Mesothelial cell of epicardium (in vitro differentiated cells): ENCODE measurements at places on chromosomes 11 and 22.

DNA sequence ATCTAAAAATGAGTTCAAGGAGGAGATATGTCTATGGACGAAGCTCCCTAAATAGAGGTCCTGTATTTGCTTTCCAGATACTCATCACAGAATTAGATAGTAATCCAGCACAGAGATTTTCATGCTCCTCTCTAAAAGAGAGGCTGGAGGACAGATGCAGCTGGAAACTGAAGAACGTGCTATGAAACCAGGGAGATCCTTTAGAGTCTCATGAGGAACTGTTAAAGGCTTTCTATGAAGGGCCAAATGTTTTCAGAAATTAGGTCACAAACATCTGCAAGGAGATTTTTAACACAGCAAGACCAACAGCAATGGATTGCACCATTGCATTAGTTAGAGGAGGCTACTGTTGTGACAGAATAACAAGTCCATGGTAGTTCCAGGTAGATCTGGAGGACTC is 95.6 kb upstream of the ARHGAP20 start:
- no peak overlapping the region for H3K27ac ChIP-seq
- no peak overlapping the region for H3K4me3 ChIP-seq
- H3K36me3 ChIP-seq: no peaks in the 10 kb centered on the region
- DNase-seq: no peak

GRCh38 chr11:75946531-75947530 is 131.8 kb downstream of the UVRAG start:
- H3K4me3 ChIP-seq: no peak overlapping the region
- H3K4me1 ChIP-seq: peaks cover 19% of the 10 kb centered on the region
- no peaks in the 10 kb centered on the region for H3K27me3 ChIP-seq
- peak overlapping the region; percentile 66 for H3K27ac ChIP-seq
- H3K36me3 ChIP-seq: no peaks in the 10 kb centered on the region

DNA sequence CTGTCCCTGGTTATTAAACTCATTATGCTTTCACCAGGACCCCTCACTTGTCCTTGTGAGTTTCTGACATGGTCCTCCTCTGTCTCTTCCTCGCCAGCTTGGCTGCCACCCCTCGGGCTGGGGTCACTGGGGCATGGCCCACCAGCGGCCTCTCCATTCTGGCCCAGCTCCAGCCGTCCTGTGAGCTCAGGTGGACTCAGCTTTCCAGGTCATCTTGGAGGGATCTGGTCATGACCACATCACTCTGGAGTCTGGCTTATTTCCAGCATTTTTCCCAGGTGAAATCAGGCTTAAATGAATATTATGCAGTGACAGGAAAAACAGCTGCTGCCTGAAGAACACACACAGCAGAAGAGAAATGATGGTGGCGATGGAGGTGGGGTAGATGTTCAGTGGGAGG is 224.5 kb downstream of the ADAMTS15 start:
- H3K4me1 ChIP-seq: peaks cover 44% of the 10 kb centered on the region
- H3K36me3 ChIP-seq: peaks cover 2% of the 10 kb centered on the region
- no peak overlapping the region for H3K4me3 ChIP-seq
- no peak for DNase-seq
- H3K27ac ChIP-seq: no peak overlapping the region
- H3K27me3 ChIP-seq: no peaks in the 10 kb centered on the region

GRCh38 chr22:38262051-38262795 is 10.6 kb downstream of the TMEM184B start:
- peaks cover 8% of the 10 kb centered on the region for H3K36me3 ChIP-seq
- no peak overlapping the region for H3K27ac ChIP-seq
- peaks cover 30% of the 10 kb centered on the region for H3K4me1 ChIP-seq
- no peak overlapping the region for H3K4me3 ChIP-seq

DNA sequence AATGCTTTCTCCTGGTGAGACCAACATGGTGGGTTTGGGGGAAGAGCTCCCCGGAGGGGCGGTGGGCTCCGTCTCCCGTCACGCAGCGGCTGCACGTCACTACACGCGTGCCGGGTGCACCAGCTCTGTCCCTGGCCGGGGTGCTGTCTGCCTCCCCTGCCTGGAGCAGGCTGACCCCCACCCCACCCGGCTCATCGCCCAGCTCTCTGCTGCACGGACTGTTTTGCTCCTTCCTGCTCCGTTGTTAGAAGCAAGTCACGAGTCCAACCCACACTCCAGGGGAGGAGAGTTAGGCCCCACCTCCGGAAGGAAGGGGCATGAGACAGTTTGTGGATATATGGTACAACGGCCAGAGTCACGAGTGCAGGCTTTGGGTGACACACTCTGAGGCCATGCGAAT is 364.9 kb downstream of the BRD1 start:
- no peaks in the 10 kb centered on the region for H3K36me3 ChIP-seq
- peaks cover 23% of the 10 kb centered on the region for H3K4me1 ChIP-seq
- H3K4me3 ChIP-seq: no peak overlapping the region
- no peak overlapping the region for H3K27ac ChIP-seq
- DNase-seq: no peak
- peaks cover 44% of the 10 kb centered on the region for H3K27me3 ChIP-seq

GRCh38 chr11:14873632-14874031 is 18.4 kb downstream of the CYP2R1 start:
- no peaks in the 10 kb centered on the region for H3K27me3 ChIP-seq
- DNase-seq: no peak
- no peak overlapping the region for H3K4me3 ChIP-seq
- H3K4me1 ChIP-seq: no peaks in the 10 kb centered on the region

DNA sequence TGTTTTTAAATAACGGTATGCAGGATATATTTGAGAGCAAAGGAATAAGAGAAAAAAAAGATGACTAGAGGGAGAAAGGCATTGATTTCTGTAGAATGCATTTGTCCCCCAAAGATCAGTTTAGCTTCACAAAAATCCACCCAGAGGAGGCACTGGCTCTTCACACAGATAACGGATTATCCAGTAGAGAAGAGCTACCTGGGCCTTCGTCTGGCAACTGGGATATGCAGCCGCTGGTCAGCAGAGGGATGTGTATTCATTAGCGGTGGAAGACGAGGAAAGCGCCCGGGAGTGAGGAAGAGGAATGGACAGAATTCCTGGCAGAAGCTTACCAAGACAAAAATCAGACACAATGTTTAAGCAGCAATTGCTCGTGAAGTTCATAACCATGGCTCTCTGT is 5.6 kb upstream of the WT1 start:
- peaks cover 62% of the 10 kb centered on the region for H3K4me1 ChIP-seq
- H3K36me3 ChIP-seq: peaks cover 21% of the 10 kb centered on the region
- peak overlapping the region; percentile 48 for H3K27ac ChIP-seq

GRCh38 chr11:16857186-16857585 is 118.7 kb downstream of the C11orf58 start:
- no peaks in the 10 kb centered on the region for H3K27me3 ChIP-seq
- no peak overlapping the region for H3K27ac ChIP-seq
- DNase-seq: no peak
- H3K4me1 ChIP-seq: peaks cover 19% of the 10 kb centered on the region

- H3K4me1 ChIP-seq: peaks cover 2% of the 10 kb centered on the region
- no peak overlapping the region for H3K27ac ChIP-seq
These were observed 192.8 kb upstream of the MTNR1B start for GRCh38 chr11:92776676-92777075.

DNA sequence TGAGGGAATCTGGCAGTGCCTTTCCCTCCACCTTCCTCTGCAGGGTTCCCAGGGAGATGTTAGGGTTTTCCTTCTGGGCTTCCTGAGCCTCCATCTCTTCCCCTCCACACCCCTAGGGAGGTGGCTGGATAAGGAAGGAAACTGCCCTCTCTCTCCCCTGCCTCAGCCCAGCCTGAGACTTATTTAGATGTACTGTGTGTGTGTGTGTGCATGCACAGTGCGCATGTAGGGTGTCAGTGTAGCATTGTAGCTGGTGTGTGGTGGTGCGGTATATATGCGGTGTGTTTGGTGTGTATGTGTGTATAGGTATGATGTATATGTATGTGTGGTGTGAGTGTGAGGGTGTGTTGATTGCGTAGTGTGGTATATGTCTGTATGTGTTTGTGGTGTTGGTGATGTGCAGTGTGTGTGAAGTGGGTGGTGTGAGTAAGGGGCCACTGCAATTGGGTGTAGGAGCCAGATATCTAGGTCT is 1.5 kb downstream of the FXYD6 start:
- H3K4me3 ChIP-seq: peak overlapping the region; percentile 92
- peaks cover 56% of the 10 kb centered on the region for H3K4me1 ChIP-seq
- DNase-seq: no peak
- no peaks in the 10 kb centered on the region for H3K36me3 ChIP-seq

GRCh38 chr11:96130061-96130620 is 206.2 kb upstream of the MTMR2 start:
- DNase-seq: no peak
- H3K4me1 ChIP-seq: peaks cover 17% of the 10 kb centered on the region
- H3K4me3 ChIP-seq: no peak overlapping the region
- peaks cover 8% of the 10 kb centered on the region for H3K36me3 ChIP-seq

GRCh38 chr11:128559496-128560103 is 27.8 kb downstream of the ETS1 start:
- H3K36me3 ChIP-seq: no peaks in the 10 kb centered on the region
- no peak for DNase-seq
- no peaks in the 10 kb centered on the region for H3K4me1 ChIP-seq
- no peaks in the 10 kb centered on the region for H3K27me3 ChIP-seq
- no peak overlapping the region for H3K27ac ChIP-seq
- H3K4me3 ChIP-seq: no peak overlapping the region

- no peak overlapping the region for H3K4me3 ChIP-seq
- H3K36me3 ChIP-seq: no peaks in the 10 kb centered on the region
- peaks cover 12% of the 10 kb centered on the region for H3K27me3 ChIP-seq
- no peak overlapping the region for H3K27ac ChIP-seq
- DNase-seq: no peak
These were observed 132.1 kb upstream of the PAX6 start for GRCh38 chr11:31943056-31943780.

DNA sequence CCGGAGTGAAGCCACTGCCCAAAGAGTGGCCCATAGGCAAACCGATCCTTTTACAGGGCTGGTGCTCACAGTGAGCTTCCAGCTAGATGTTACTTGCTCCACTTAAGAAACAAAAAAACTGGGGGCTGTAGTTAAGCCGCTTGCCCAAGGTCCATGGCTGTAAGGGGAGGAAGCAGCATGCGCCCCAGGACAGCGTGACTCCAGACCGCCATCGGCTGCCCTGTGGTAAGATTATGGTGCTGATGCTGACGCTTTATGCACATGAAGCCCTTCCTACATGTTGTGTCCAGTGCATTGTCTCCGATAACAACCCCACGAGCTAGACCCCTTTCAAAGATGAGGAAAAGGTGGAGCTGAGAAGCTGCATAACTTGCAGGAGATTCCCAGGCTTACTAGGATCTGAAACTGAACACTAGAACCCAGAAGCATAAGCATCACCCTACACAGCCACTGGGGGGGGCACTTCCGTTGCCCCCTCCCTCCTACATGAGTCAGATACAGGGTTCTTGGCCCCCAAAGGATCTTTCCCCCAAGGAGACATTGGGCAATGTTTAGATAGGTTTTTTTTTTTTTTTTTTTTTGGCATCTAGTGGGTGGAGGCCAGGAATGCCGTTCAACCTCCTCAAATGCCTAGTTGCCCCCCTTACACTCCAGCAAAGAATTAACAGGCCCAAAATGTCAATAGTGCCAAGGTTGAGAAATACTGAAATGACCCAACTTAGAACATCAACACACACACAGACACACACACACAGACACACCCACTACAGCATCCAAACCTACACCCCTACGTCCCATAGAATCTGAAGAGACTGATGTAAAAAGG is 53.9 kb downstream of the MN1 start:
- peaks cover 44% of the 10 kb centered on the region for H3K27me3 ChIP-seq
- H3K4me1 ChIP-seq: peaks cover 49% of the 10 kb centered on the region
- H3K36me3 ChIP-seq: peaks cover 7% of the 10 kb centered on the region
- DNase-seq: no peak
- H3K27ac ChIP-seq: no peak overlapping the region

DNA sequence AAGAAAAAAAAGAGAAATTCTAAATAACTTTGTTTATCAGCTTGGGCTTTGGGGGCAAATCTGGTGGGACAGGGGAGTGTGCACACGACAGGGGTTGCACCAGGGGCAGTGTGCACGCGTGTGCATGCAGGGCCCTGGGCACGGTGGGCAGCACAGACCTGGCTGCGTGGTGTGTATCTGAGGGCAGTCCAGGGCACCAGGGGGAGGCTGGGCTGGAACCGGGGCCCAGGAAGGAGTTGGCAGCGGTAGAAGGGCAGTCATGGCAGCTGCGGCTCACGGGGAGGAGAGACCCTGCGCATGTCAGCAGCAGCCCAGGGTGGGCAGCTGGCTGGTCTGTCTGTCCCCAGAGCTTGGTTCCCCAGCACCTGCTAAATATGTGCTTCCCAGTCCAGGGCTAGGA is 4.3 kb downstream of the KRTAP5-5 start:
- peaks cover 12% of the 10 kb centered on the region for H3K4me1 ChIP-seq
- no peak overlapping the region for H3K4me3 ChIP-seq
- no peaks in the 10 kb centered on the region for H3K36me3 ChIP-seq
- peaks cover 69% of the 10 kb centered on the region for H3K27me3 ChIP-seq
- no peak for DNase-seq
- no peak overlapping the region for H3K27ac ChIP-seq

DNA sequence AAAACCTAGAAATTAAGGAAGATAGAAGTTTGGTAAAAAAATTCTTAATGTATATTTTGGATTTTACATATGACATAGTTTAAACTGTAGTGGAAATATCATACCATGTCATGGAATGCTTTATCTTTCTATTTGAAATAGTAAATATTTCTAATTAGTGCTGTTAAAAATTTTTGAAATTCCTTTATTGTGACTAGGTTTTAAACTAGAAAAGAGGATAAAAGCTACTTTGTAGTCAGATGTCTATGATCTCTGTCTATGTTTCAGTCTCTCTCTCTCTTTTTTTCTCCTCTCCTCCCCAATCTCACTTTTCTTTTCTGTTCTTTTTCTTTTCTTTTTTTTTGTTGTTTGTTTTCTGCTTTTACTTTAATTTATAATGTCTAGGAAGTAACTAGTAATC is 226.2 kb downstream of the TMEM135 start:
- H3K4me1 ChIP-seq: peaks cover 43% of the 10 kb centered on the region
- DNase-seq: no peak
- no peaks in the 10 kb centered on the region for H3K27me3 ChIP-seq

- H3K4me3 ChIP-seq: no peak overlapping the region
- DNase-seq: no peak
- H3K4me1 ChIP-seq: peaks cover 2% of the 10 kb centered on the region
- no peak overlapping the region for H3K27ac ChIP-seq
These were observed 85.9 kb downstream of the ZNF280B start for GRCh38 chr22:22422629-22423112.

DNA sequence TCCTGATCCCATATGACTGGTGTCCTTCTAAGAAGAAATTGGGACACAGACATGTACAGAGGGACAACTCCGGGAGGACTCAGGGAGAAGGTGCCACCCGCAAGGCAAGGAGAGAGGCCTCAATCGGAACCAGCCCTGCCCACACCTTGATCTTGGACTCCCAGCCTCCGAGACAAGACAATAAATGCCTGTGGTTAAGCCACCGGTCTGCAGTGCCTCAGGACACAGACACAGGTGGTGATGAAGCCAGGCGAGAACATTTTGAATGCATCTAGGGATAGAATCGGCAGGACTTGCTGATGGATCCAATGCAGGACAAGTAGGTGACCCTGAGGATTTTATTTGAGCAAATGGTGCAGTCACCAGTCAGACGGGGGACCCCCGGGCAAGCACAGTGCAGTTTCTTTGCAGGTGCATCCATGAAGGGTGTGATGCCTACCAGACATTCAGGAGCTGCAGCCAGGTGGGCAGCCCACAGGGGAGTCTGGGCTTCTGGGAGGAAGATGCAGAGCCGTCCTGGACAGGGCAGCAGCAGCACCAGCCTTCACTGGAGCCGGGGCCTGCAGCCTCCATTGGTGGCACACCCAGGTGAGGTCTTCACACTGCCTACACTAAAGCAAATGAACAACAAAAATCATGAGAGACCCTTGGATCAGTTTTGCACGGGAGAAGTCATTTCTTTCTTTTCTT is 20.2 kb upstream of the SEPTIN5 start:
- peaks cover 12% of the 10 kb centered on the region for H3K4me1 ChIP-seq
- no peak for DNase-seq
- H3K36me3 ChIP-seq: no peaks in the 10 kb centered on the region
- H3K4me3 ChIP-seq: no peak overlapping the region
- H3K27me3 ChIP-seq: peaks cover 4% of the 10 kb centered on the region
- H3K27ac ChIP-seq: no peak overlapping the region
